Thoracic aorta (tissue), 2 donors: ENCODE measurements at places on chromosomes 12 and 14. TPM values are rescaled to one million over a fixed set of nuclear protein-coding genes. Genes with fewer than 3 reads are reported as not detected.

VRTN gene
- not detected for total RNA-seq

PTPRR gene
- total RNA-seq, result 0.27 TPM

KERA gene
- total RNA-seq, result not detected

LRRIQ1 gene
- total RNA-seq, result 0.42 TPM

BCAT1 gene
- total RNA-seq, result 24.9 TPM

CEP83 gene
- total RNA-seq, result 35.6 TPM

CMA1 gene
- not detected for total RNA-seq

IL31 gene
- not detected for total RNA-seq

MYH6 gene
- total RNA-seq, result not detected

DNA sequence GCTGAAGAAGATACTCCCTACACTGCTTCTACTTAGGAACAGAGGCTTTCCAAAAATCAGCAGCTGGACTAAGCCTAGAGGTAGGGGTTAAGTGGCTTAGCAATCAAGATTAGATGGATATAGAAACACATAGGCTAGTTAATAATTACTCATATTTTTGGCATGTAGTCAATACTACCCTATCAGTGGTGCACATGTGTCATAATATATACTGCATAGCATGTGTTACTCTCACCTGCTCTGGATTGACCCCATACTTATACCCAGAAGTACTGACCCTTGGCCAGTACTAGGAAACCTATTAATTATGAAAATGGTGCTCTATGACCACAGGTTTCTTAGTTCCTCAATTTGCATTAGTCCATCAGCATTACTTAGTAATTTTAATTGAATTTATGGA is 528.4 kb upstream of the LMO3 start:
- no peaks in the 10 kb centered on the region for H3K36me3 ChIP-seq
- H3K4me3 ChIP-seq, result no peak overlapping the region
- DNase-seq, result no peak
- no peak overlapping the region for H3K27ac ChIP-seq

DNA sequence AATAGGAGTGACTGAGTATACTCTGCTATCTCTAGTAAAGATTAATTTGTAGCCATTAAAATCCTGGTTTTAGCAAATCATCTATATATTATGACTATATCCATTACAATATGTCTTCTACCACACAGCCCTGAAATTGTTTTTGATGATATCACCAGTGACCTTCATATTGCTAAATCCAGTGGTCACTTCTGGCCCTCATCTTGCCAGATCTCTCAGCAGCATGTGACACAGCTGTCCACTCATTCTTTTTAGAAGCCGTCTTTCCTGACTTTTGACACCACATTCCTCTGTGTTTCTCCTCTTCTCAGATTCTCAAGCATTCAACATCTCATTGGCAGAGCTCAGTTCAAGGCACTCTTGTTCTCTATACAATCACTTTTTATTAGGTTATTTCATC is 54.9 kb downstream of the CPNE8 start:
- DNase-seq, result no peak
- no peaks in the 10 kb centered on the region for H3K27me3 ChIP-seq

DNA sequence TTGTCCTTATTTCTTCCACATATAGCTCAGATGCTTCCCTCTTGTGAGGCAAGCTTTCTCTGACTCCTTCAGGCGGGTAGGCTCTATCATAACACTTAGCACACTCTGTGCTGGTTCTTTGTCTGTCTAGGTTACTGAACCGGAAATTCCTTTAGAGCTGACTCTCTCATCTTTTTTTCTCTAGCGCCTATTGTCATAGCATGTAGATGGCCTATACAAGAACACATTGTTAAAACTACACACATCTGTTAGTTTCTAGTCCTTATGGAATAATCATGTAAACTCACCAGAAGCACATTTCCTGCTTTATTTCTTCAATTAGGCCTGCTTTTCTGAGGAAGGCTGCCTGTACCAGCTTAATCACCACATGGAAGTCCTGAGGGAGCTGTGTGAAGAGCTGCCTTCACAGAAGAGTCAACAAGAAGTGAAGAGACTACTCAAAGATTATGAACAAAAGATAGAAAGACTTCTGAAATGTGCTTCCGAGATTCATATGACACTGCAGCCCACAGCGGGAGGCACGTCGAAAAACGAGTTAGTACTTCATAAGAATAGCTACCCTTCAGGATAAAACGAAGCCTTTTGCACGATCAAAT is 143.9 kb downstream of the SYNE2 start:
- H3K27ac ChIP-seq, result no peak overlapping the region
- no peak overlapping the region for H3K4me3 ChIP-seq
- H3K4me1 ChIP-seq, result no peaks in the 10 kb centered on the region

- peaks cover 51% of the 10 kb centered on the region for H3K36me3 ChIP-seq
- H3K4me1 ChIP-seq, result peaks cover 30% of the 10 kb centered on the region
- H3K27me3 ChIP-seq, result no peaks in the 10 kb centered on the region
- no peak for DNase-seq
- H3K4me3 ChIP-seq, result no peak overlapping the region
- H3K27ac ChIP-seq, result no peak overlapping the region
Observed at GRCh38 chr14:23068789-23069412, 11.6 kb upstream of the CDH24 start.

- H3K27me3 ChIP-seq, result no peaks in the 10 kb centered on the region
- no peaks in the 10 kb centered on the region for H3K36me3 ChIP-seq
- no peak overlapping the region for H3K4me3 ChIP-seq
- peaks cover 14% of the 10 kb centered on the region for H3K4me1 ChIP-seq
- no peak for DNase-seq
Observed at GRCh38 chr14:64439141-64439540, 26.2 kb upstream of the AKAP5 start.

- no peaks in the 10 kb centered on the region for H3K27me3 ChIP-seq
- H3K4me3 ChIP-seq, result no peak overlapping the region
- no peaks in the 10 kb centered on the region for H3K4me1 ChIP-seq
- no peak for DNase-seq
Observed at GRCh38 chr14:104224506-104225277, 86.3 kb downstream of the KIF26A start.

DNA sequence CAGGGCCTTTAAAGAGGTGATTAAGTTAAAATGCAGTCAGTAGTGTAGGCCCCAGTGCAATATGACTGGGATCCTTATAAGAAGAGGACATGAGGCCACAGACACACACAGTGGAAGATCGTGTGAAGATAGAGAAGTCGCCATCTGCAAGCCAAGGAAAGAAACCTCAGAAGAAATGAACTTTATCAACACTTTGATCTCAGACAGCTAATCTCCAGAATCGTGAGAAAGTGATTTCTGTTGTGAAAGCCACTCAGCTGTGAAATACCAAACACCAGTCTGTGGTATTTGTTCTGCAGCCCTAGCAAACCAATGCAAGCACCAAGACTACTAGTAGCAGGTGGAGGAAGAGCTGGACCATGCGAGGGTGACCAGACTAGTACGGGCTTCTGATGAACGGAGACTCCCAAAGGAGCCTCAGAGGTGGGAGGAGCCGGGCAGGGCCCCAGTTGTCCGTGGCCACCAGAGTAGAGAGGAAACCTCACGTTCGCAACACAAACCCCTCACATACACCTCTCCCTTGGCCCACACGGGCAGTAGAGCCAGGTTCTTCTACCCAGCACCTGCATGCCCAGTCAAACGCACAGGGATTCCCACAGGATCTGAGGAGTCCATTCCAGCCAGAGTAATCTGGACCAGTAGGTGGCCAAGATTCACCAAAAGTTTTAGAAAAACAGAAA is 243.0 kb downstream of the TTC8 start:
- H3K36me3 ChIP-seq, result no peaks in the 10 kb centered on the region
- H3K27ac ChIP-seq, result no peak overlapping the region
- H3K27me3 ChIP-seq, result no peaks in the 10 kb centered on the region

- no peaks in the 10 kb centered on the region for H3K4me1 ChIP-seq
- no peak overlapping the region for H3K27ac ChIP-seq
- H3K36me3 ChIP-seq, result no peaks in the 10 kb centered on the region
- no peak for DNase-seq
- H3K4me3 ChIP-seq, result no peak overlapping the region
Observed at GRCh38 chr12:113684908-113685782, 213.5 kb upstream of the LHX5 start.

DNA sequence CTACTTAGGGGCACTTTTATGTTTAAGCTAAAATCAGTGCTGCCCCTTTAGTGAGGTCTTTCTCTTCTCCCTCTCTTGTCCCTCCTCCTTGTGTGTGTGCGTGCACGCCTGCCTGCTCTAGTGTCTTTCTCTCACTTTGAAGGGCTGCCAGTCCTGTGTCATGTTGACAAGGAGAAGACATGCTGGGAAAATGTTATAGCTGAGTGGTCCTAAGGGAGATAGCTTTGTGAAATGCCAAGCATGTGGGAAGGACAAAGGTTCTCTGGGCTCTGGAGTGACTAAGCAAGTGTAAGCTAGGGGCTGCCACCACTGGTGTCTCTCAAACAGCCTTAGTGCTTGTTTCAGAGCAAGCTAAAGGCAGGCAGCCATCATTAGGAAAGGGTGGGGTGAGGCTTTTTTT is 108.4 kb downstream of the EMP1 start:
- H3K27ac ChIP-seq, result no peak overlapping the region
- no peak for DNase-seq
- no peaks in the 10 kb centered on the region for H3K4me1 ChIP-seq
- no peaks in the 10 kb centered on the region for H3K36me3 ChIP-seq
- no peaks in the 10 kb centered on the region for H3K27me3 ChIP-seq
- no peak overlapping the region for H3K4me3 ChIP-seq

- H3K27me3 ChIP-seq, result no peaks in the 10 kb centered on the region
- H3K36me3 ChIP-seq, result no peaks in the 10 kb centered on the region
- no peak for DNase-seq
- peak overlapping the region; percentile 87 for H3K4me3 ChIP-seq
Observed at GRCh38 chr14:64706593-64707193, 2.5 kb downstream of the PLEKHG3 start.

- DNase-seq, result no peak
- no peaks in the 10 kb centered on the region for H3K27me3 ChIP-seq
- no peak overlapping the region for H3K27ac ChIP-seq
- no peak overlapping the region for H3K4me3 ChIP-seq
- H3K4me1 ChIP-seq, result no peaks in the 10 kb centered on the region
Observed at GRCh38 chr14:46482200-46482599, 169.4 kb downstream of the RPL10L start.

GRCh38 chr14:74852922-74853530 is 22.9 kb downstream of the PROX2 start:
- no peaks in the 10 kb centered on the region for H3K36me3 ChIP-seq
- H3K4me1 ChIP-seq, result peaks cover 11% of the 10 kb centered on the region
- H3K4me3 ChIP-seq, result no peak overlapping the region
- no peak overlapping the region for H3K27ac ChIP-seq
- H3K27me3 ChIP-seq, result no peaks in the 10 kb centered on the region
- no peak for DNase-seq

DNA sequence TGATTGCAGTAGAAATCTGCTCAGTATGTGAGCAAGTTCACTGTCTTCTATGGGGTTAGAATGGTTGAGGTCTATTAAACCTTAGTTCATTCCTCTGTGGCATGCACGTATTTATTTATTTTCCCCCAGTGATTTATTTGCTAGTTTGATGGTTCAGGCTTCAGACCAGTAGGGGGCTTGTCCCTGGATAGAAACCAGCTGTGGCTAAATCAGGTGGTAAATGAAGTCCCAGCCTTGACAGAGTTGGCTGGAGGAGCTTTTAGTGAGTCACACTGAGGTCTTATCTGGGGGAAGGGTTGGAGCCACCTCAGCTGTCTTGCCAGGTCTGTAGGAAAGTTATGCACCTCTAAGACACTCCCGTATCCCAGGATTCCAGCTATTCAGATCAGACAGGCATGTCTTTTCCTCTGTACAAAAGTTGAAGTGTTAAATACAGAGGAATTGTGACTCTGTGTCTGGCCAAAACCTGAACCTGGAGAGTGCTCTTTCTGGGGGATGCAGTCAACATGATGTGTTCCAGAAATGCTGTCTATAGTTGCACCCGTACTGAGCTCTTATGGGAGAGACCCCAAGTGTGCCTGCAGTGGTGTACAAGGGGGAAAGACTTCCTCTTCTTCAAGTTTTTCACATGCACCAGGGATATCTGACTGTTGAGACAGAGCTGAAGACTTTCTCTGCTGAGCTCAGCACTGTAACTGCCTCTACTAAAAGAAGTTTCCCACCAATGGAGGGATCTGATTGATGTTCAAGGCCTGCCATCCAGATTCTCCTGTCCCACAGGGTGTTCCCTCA is 1322.1 kb downstream of the TMEM121 start:
- H3K27ac ChIP-seq, result no peak overlapping the region
- DNase-seq, result no peak
- H3K27me3 ChIP-seq, result no peaks in the 10 kb centered on the region
- H3K4me3 ChIP-seq, result no peak overlapping the region
- no peaks in the 10 kb centered on the region for H3K36me3 ChIP-seq

DNA sequence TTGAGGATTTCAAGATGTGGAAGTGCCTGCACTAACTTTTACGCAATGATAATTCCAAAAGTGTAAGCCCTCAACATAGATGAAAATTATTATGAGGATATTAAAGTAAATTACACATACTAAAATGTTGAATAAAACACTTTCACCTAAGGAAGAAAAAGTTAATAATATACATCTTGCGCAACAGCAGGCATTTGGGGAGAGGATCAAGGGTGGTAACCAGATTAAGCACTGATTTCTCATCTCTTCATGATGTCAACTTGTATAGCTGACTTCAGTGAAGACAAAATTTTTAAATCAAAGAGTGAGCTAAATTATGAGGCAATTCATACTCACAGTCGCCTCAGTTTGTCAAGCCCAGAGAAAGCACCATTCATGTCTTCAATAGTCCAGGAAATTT is 33.8 kb downstream of the LRIG3 start:
- H3K4me3 ChIP-seq, result no peak overlapping the region
- H3K4me1 ChIP-seq, result peaks cover 17% of the 10 kb centered on the region
- no peaks in the 10 kb centered on the region for H3K27me3 ChIP-seq
- no peak for DNase-seq
- no peak overlapping the region for H3K27ac ChIP-seq
- peaks cover 14% of the 10 kb centered on the region for H3K36me3 ChIP-seq

DNA sequence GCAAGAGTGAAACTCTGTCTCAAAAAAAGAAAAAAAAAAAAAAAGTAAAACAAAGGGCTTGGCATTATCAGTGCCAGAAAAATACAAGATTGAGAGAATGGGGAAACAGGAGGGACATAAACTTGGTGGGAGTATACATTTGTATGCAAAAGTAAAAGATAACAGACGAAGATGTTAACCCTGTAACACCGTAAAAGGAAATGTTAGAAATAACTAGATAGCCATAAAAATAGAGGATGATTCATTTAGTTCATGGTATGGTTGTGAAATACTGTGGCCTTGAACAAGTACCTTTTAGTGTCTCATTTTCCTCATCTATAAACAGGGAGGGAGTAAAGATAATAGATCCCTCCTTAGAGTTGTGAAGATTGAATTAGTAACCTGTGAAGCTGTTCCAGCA is 33.3 kb downstream of the ATP2A2 start:
- peaks cover 8% of the 10 kb centered on the region for H3K36me3 ChIP-seq
- H3K27ac ChIP-seq, result peak overlapping the region; percentile 75
- no peak for DNase-seq
- H3K4me1 ChIP-seq, result peaks cover 90% of the 10 kb centered on the region

GRCh38 chr14:49954171-49954631 is 61.3 kb downstream of the ARF6 start:
- H3K27me3 ChIP-seq, result no peaks in the 10 kb centered on the region
- H3K4me1 ChIP-seq, result peaks cover 2% of the 10 kb centered on the region
- no peak overlapping the region for H3K4me3 ChIP-seq
- no peak overlapping the region for H3K27ac ChIP-seq
- no peak for DNase-seq
